ENCODE measurements at places on chromosomes 7 and 10. TPM values are rescaled to one million over a fixed set of nuclear protein-coding genes. Genes with fewer than 3 reads are reported as not detected.

OR2A42 gene
- 0.10 TPM for total RNA-seq

CPED1 gene
- total RNA-seq: not detected

CHAT gene
- total RNA-seq: not detected

NPY4R gene
- not detected for total RNA-seq

FAM237B gene
- total RNA-seq: not detected

URGCP gene
- 31.3 TPM for total RNA-seq

NT5C3A gene
- total RNA-seq: 41.2 TPM

RBM20 gene
- not detected for total RNA-seq

- H3K36me3 ChIP-seq: peaks cover under 1% of the 10 kb centered on the region
- DNase-seq: peak; percentile 87
- no peaks in the 10 kb centered on the region for H3K27me3 ChIP-seq
- H3K27ac ChIP-seq: peak overlapping the region; percentile 76
- H3K4me1 ChIP-seq: peaks cover 20% of the 10 kb centered on the region
These were observed 25.7 kb downstream of the SNX8 start for GRCh38 chr7:2288503-2288902.

DNA sequence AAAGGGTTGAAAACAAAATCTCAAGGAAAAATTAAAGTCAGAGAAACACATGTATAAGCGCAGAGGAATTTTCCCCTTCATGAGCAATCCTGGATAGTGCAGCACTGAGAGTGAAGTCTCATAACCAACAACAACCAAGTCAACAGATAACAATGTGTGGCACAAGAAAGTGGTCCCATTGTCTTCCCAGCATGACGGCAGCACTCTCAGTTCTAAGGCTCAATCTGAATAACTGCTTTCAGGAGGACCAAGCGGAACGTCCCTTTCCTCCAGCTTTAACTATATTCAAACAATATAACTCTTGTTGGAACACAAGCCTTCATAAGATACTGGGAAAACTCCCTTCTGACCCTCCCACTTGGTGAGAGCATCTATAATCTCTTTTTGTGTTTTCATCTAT, 137.9 kb downstream of the RAPGEF5 start:
- H3K36me3 ChIP-seq: no peaks in the 10 kb centered on the region
- no peak overlapping the region for H3K27ac ChIP-seq
- H3K27me3 ChIP-seq: no peaks in the 10 kb centered on the region
- no peak overlapping the region for H3K4me3 ChIP-seq
- no peak for DNase-seq
- no peaks in the 10 kb centered on the region for H3K4me1 ChIP-seq

GRCh38 chr10:59096631-59097030, 79.8 kb upstream of the PHYHIPL start:
- H3K4me3 ChIP-seq: no peak overlapping the region
- H3K4me1 ChIP-seq: no peaks in the 10 kb centered on the region
- no peaks in the 10 kb centered on the region for H3K36me3 ChIP-seq
- H3K27ac ChIP-seq: no peak overlapping the region
- no peak for DNase-seq

- H3K4me1 ChIP-seq: no peaks in the 10 kb centered on the region
- no peak overlapping the region for H3K4me3 ChIP-seq
- no peak for DNase-seq
- no peak overlapping the region for H3K27ac ChIP-seq
- H3K36me3 ChIP-seq: no peaks in the 10 kb centered on the region
- H3K27me3 ChIP-seq: no peaks in the 10 kb centered on the region
These were observed 147.8 kb upstream of the SEMA3E start for GRCh38 chr7:83796760-83797159.

GRCh38 chr10:89515031-89515841, 20.2 kb downstream of the SLC16A12 start:
- no peaks in the 10 kb centered on the region for H3K4me1 ChIP-seq
- no peak overlapping the region for H3K27ac ChIP-seq
- no peaks in the 10 kb centered on the region for H3K36me3 ChIP-seq
- DNase-seq: no peak

DNA sequence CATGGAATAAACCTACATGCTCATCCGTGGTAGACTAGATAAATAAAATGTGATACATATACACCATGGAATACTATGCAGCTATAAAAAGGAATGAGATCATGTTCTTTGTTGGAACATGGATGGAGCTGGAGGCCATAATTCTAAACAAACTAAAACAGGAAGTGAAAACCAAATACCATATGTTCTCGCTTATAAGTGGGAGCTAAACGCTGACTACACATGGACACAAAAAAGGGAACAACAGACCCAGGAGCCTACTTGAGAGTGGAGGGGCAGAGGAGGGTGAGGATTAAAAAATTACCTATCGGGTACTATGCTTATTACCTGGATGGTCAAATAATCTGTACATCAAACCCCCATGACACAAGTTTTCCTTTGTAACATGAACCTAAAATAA, 68.7 kb upstream of the SEC61G start:
- no peaks in the 10 kb centered on the region for H3K36me3 ChIP-seq
- no peak overlapping the region for H3K27ac ChIP-seq
- DNase-seq: no peak

All from B cell (primary cell).